ENCODE measurements at places on chromosomes 2 and 18. TPM values are rescaled to one million over a fixed set of nuclear protein-coding genes. Genes with fewer than 3 reads are reported as not detected.

The PXDN gene
- total RNA-seq: 38.5 TPM

The POU3F3 gene
- 0.36 TPM for total RNA-seq

The ASXL3 gene
- 8.7 TPM for total RNA-seq

The RRM2 gene
- 0.16 TPM for total RNA-seq

The ANAPC1 gene
- total RNA-seq: 41.0 TPM

The TMEM247 gene
- total RNA-seq: not detected

The IL36A gene
- not detected for total RNA-seq

The AMER3 gene
- 0.33 TPM for total RNA-seq

The KIF1A gene
- total RNA-seq: 6.7 TPM

The ERMN gene
- not detected for total RNA-seq

The GNLY gene
- total RNA-seq: 1.6 TPM

The PLA2R1 gene
- 3.9 TPM for total RNA-seq

The PAX3 gene
- total RNA-seq: not detected

- no peak overlapping the region for H3K27ac ChIP-seq
- H3K36me3 ChIP-seq: no peaks in the 10 kb centered on the region
- no peaks in the 10 kb centered on the region for H3K4me1 ChIP-seq
- H3K27me3 ChIP-seq: no peaks in the 10 kb centered on the region
These were observed 674.5 kb downstream of the KCNJ3 start for GRCh38 chr2:155372969-155373368.

- H3K27me3 ChIP-seq: no peaks in the 10 kb centered on the region
- no peak overlapping the region for H3K27ac ChIP-seq
- no peak overlapping the region for H3K4me3 ChIP-seq
- H3K4me1 ChIP-seq: no peaks in the 10 kb centered on the region
- no peak for DNase-seq
These were observed 216.6 kb downstream of the SS18 start for GRCh38 chr18:25873833-25874232.

GRCh38 chr2:177242121-177242987, 22.2 kb downstream of the NFE2L2 start:
- no peaks in the 10 kb centered on the region for H3K27me3 ChIP-seq

- H3K4me1 ChIP-seq: no peaks in the 10 kb centered on the region
- no peak for DNase-seq
- no peak overlapping the region for H3K27ac ChIP-seq
These were observed 5.1 kb downstream of the CHPF start for GRCh38 chr2:219538504-219538951.

- H3K36me3 ChIP-seq: no peaks in the 10 kb centered on the region
- no peak overlapping the region for H3K4me3 ChIP-seq
- H3K4me1 ChIP-seq: peaks cover 43% of the 10 kb centered on the region
- H3K27me3 ChIP-seq: no peaks in the 10 kb centered on the region
- no peak overlapping the region for H3K27ac ChIP-seq
These were observed 2.3 kb downstream of the ASB3 start for GRCh38 chr2:53784436-53784835.

GRCh38 chr18:48136051-48136826, 205.8 kb upstream of the SMAD2 start:
- peaks cover 21% of the 10 kb centered on the region for H3K4me1 ChIP-seq
- DNase-seq: no peak
- H3K4me3 ChIP-seq: peak overlapping the region; percentile 56
- peaks cover 9% of the 10 kb centered on the region for H3K27me3 ChIP-seq

- no peaks in the 10 kb centered on the region for H3K36me3 ChIP-seq
- H3K27ac ChIP-seq: no peak overlapping the region
- no peak for DNase-seq
- H3K4me1 ChIP-seq: no peaks in the 10 kb centered on the region
- no peaks in the 10 kb centered on the region for H3K27me3 ChIP-seq
These were observed 512.9 kb upstream of the ACVR2A start for GRCh38 chr2:147331790-147332419.

GRCh38 chr2:126921066-126921465, 22.4 kb downstream of the TEX51 start:
- no peak for DNase-seq
- no peaks in the 10 kb centered on the region for H3K4me1 ChIP-seq
- H3K27me3 ChIP-seq: no peaks in the 10 kb centered on the region
- no peak overlapping the region for H3K27ac ChIP-seq
- H3K36me3 ChIP-seq: no peaks in the 10 kb centered on the region
- H3K4me3 ChIP-seq: no peak overlapping the region

- no peaks in the 10 kb centered on the region for H3K27me3 ChIP-seq
- H3K4me3 ChIP-seq: peak overlapping the region; percentile 82
- H3K4me1 ChIP-seq: peaks cover 22% of the 10 kb centered on the region
- DNase-seq: no peak
- peak overlapping the region; percentile 98 for H3K27ac ChIP-seq
These were observed 410 bp upstream of the TGIF1 start for GRCh38 chr18:3449512-3450011.

GRCh38 chr18:77205769-77206168, 43.9 kb upstream of the GALR1 start:
- H3K4me3 ChIP-seq: no peak overlapping the region
- DNase-seq: no peak
- H3K4me1 ChIP-seq: peaks cover 13% of the 10 kb centered on the region
- peak overlapping the region; percentile 17 for H3K27ac ChIP-seq

DNA sequence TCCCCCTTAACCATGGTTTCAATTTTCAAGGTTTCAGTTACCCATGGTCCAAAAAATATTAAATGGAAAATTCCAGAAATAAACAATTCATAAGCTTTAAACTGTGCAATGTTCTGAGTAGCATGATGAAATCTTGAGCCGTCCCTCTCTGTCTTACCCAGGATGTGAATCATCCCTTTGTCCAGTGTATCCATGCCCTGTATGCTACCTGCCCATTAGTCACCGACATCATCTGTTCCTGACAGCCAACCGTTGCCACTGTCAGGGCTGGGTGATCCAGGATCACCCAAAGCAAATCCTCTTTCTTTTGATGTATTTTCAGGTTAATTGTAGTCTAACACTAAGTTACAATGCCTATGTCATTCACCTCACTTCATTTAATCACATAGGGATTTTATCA, 15.7 kb upstream of the OLA1 start:
- no peak overlapping the region for H3K27ac ChIP-seq
- no peaks in the 10 kb centered on the region for H3K4me1 ChIP-seq
- no peaks in the 10 kb centered on the region for H3K36me3 ChIP-seq

DNA sequence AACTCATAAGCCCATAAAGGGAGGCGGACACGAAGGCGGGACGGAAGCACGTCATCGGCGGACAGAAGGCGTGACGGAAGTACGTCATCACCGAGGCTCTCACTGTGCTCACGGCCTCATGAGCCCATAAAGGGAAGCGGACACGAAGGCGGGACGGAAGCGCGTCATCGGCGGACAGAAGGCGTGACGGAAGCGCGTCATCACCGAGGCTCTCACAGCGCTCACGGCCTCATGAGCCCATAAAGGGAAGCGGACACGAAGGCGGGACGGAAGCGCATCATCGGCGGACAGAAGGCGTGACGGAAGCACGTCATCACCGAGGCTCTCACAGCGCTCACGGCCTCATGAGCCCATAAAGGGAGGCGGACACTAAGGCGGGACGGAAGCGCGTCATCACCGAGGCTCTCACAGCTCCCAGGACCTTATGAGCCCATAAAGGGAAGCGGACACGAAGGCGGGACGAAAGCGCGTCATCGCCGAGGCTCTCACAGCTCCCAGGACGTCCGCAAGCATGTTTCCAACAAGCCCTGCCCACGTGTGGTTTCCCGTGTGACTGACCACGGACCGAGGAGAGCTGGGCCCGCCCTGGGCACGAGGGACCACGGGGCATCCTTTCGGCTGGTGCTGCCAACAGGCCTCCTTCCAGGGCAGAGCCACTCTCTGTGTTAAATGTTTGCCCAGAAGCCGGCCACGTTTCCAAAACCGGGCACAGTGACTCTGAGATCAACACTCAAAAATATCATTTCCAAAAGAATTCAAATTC, 182.7 kb upstream of the SALL3 start:
- no peaks in the 10 kb centered on the region for H3K27me3 ChIP-seq
- no peaks in the 10 kb centered on the region for H3K4me1 ChIP-seq
- DNase-seq: peak; percentile 37
- H3K27ac ChIP-seq: no peak overlapping the region
- H3K36me3 ChIP-seq: no peaks in the 10 kb centered on the region

DNA sequence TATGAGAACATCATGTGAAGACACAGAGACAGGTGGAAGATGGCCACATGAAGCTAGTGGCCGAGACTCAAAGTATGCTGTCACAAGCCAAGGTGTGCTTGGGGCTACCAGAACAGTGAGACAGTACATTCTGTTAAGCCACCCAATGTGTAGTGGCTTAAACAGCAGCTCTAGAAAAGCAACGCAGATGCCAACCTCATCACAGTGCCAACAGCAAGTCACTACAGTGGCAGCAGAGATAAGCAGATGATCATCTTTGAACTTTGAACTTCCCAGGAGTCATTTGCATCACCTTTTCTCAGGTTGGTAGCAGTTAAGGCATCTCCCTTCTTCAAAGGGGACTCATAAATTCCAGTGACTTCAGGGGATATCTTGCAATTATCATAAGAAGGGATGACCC, 394.4 kb downstream of the LRP1B start:
- no peak overlapping the region for H3K4me3 ChIP-seq
- no peaks in the 10 kb centered on the region for H3K27me3 ChIP-seq
- DNase-seq: no peak
- H3K4me1 ChIP-seq: no peaks in the 10 kb centered on the region
- no peaks in the 10 kb centered on the region for H3K36me3 ChIP-seq

GRCh38 chr2:164887434-164888144, 46.0 kb upstream of the COBLL1 start:
- no peak overlapping the region for H3K27ac ChIP-seq
- no peaks in the 10 kb centered on the region for H3K36me3 ChIP-seq
- no peak overlapping the region for H3K4me3 ChIP-seq
- DNase-seq: no peak
- peaks cover 12% of the 10 kb centered on the region for H3K4me1 ChIP-seq
- H3K27me3 ChIP-seq: no peaks in the 10 kb centered on the region

DNA sequence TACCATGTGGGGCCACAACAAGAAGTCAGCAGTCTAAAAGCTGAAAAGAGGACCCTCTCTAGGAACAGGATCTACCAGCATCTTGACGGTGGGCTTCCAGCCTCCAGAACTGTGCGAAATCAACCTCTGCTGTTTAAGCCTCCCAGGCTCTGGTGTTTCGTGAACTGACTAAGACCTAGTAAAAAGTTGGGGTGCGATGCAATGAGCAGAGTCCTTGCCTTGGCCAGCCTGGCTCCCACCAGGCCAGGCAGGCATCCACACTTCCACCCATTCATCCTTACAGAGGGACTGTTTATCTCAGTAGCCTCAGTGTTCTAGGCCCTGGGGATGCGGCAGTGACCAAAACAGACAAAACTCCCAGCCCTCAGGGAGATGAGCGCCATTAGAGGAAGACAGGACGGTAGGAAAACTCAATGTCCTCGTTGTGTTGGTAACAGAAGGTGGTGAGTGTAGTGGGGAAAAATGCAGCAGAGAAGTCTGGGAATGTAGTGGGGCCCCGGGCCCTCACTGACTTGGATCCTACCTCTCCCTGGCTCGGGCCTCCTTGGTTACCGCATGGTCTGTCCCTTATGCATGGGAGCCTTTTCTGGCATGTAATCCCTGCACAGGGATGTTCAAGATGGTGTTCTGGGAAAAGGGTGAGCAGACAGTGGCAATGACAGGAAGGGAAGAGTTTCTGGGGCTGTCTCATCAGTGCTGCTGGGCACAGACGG, 271.8 kb upstream of the HS6ST1 start:
- no peaks in the 10 kb centered on the region for H3K36me3 ChIP-seq
- H3K27ac ChIP-seq: no peak overlapping the region
- H3K4me1 ChIP-seq: no peaks in the 10 kb centered on the region
- no peaks in the 10 kb centered on the region for H3K27me3 ChIP-seq
- H3K4me3 ChIP-seq: no peak overlapping the region

DNA sequence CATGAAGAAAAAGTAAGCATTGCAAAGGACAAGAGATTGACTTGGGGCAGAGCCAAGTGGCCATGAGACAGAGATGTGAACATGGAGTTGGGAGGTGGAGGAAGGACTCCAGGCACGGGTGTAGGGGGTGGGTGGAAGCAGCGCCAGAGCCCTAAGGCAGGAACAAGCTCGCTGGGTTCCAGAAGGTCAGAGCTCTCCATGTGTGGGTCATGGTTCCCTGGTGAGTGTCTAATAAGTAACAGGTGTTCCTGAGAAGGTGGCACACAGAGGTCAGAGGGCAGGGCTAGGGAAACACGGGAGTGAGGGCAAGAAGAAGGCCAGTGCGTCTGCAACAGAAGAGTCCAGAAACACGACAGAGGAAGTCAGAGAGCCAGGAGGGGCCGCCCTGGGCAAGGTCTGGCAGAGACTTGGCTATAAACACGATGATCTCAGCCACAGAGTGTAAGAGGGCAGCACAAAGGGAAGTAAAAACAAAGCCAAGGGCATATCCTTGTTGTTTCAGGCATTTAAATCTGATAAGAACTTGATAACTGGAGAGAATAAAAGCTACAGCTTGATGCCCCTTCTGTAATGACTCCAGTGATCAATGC, 260.8 kb downstream of the TGIF1 start:
- H3K4me3 ChIP-seq: no peak overlapping the region
- no peaks in the 10 kb centered on the region for H3K27me3 ChIP-seq
- no peaks in the 10 kb centered on the region for H3K4me1 ChIP-seq

DNA sequence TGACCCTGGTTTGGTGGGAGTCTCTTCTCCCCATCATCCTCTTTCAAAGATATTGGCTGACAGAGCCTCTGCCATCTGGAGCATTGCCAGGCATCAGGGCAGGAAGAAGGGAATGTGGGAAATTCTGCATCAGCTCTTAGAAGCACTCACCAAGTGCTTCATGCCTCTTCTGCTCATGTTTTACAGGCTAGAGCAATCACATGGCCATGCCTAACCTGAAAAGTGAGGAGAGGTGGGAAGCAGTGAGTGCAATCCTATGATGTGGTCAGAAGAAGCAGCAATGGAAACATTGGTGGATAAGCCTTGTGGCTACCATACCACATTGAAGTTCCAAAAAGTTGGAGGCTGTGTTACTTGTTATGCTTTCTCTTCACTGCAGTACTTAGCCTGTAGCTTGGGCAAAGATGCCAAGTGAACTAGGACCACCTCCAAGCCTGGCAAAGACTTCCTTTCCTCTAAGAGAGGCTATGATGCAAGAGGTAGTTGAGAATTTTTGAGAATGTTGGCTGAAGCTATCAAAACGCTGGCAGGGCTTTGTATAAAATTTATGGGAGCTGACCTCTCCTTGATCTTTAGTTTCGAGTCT, 64.1 kb downstream of the BCL2L11 start:
- DNase-seq: no peak
- no peaks in the 10 kb centered on the region for H3K27me3 ChIP-seq
- H3K36me3 ChIP-seq: no peaks in the 10 kb centered on the region
- H3K4me1 ChIP-seq: no peaks in the 10 kb centered on the region
- no peak overlapping the region for H3K27ac ChIP-seq
- H3K4me3 ChIP-seq: no peak overlapping the region

- H3K27ac ChIP-seq: no peak overlapping the region
- no peak for DNase-seq
- H3K27me3 ChIP-seq: no peaks in the 10 kb centered on the region
- no peaks in the 10 kb centered on the region for H3K4me1 ChIP-seq
These were observed 35.5 kb downstream of the ZC3H6 start for GRCh38 chr2:112310906-112311305.

Measured in sigmoid colon (tissue), 7 donors.